ENCODE measurements at places on chromosomes 3 and 15. TPM values are rescaled to one million over a fixed set of nuclear protein-coding genes. Genes with fewer than 3 reads are reported as not detected.

DNA sequence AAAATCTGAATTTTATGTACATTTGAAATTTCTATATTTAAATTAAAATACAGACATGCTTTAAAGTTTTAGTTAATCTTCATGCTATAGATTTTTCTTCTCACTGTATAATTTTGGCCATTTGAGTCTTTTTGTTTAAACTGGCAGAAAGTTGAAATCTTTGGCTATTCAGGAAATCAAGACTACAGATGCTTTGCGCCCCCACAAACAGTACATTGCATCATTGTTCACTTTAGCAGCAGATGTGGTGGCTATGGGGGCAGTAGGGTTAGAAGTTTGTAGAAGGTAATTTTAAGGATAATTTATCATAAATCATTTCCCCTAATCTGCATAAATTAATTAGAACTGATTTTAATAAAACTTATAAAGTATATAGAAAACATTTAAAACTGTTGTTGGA is 20.9 kb downstream of the SPPL2A start:
- no peak for DNase-seq

GRCh38 chr15:38197553-38197952 is 55.1 kb upstream of the SPRED1 start:
- DNase-seq: no peak

GRCh38 chr15:28935316-28935715 is 49.5 kb downstream of the APBA2 start:
- DNase-seq: no peak

- no peak for DNase-seq
These were observed 9.9 kb downstream of the THSD4 start for GRCh38 chr15:71124937-71125790.

- no peak for DNase-seq
These were observed 16.4 kb downstream of the GYG1 start for GRCh38 chr3:149007567-149008257.

DNA sequence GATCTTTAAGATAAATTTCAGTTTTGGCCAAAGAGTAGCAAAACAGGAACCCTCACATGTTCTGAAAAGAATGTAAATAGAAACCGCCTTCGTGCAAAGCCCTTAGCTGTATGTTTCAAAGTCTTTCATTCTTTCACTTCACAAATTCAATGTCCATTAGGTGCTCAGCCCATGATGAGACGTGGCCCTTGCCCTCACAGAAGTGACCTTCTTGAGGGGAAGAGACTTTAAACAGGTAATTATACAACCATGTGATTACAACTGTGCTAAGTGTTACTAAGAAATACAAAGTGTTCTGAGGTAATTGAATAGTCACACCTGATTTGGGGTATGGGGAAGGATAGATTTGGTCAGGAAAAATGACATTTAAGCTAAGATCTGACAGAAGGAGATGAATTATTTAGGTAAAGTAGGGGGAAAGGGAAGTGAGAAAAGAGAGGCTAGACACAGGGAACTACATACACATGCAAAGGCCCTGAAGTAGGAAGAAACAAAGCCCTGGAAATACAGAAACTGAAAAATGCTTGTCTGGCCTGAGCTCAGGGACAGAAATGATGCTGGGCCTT is 19.6 kb downstream of the HSPBAP1 start:
- DNase-seq: no peak

GRCh38 chr15:32642667-32643435 is 1.3 kb downstream of the SCG5 start:
- DNase-seq: no peak

GRCh38 chr3:12370758-12371157 is 81.9 kb downstream of the PPARG start:
- DNase-seq: peak; percentile 2

DNA sequence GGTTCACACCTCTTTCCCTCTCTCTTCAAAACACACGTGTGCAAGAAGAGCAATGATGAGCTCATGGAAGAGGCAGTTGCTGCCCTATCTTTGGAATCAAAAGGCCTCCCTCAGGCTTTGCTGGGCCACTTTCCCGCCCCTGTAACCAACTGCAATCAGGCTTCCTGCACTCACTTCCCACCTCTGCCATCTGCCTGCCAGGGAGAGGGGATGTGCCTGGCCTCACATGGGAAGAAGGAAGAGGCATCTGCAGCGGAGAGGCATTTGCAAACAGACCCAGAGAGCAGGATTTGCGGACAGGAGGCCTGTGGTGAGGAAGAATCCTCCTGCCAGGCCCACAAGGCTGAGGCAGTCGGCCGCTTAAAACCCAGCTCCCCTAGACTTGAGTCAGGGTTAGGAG is 175.6 kb upstream of the ATP10A start:
- DNase-seq: peak; percentile 23

- DNase-seq: no peak
These were observed 193.2 kb downstream of the MEX3B start for GRCh38 chr15:81852411-81853149.

DNA sequence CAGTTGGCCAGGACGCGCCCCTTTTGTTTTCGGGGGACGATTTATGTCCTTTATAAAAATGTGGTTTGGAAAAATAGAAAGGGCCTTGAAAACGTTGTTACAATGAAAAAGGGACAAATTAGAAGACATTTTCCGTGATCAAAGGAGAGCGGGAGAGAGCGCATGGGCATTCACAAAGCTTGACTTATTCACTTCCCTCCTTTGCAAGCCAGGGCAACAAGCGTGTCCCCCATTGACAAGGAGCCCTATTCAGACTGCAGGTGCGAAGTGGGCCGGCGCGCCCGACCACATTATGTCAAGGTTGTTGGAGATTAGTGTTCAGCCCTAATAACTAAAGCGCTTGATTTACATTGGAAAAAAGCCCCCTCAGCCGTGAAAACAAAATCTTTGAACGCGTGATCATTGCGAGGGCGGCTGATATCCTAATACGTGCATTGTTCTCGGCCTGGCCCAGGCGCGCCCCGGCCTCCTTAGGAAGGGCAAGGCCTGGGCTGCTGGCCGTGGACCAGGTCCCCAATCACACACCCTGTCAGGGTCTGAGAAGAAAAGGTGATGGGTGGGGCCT is 25.9 kb downstream of the ZIC4 start:
- no peak for DNase-seq

C2CD4A gene
- not detected for polyA plus RNA-seq

CCR1 gene
- polyA plus RNA-seq: not detected

GPR176 gene
- 21.9 TPM for polyA plus RNA-seq

FETUB gene
- polyA plus RNA-seq: 0.05 TPM

STRIT1 gene
- not detected for polyA plus RNA-seq

LRTM1 gene
- polyA plus RNA-seq: not detected

RBMS3 gene
- polyA plus RNA-seq: 8.2 TPM

Data from SK-N-SH (cell line).